ENCODE measurements at places on chromosomes 1 and 21. TPM values are rescaled to one million over a fixed set of nuclear protein-coding genes. Genes with fewer than 3 reads are reported as not detected.

The DRAXIN gene
- not detected for total RNA-seq

DNA sequence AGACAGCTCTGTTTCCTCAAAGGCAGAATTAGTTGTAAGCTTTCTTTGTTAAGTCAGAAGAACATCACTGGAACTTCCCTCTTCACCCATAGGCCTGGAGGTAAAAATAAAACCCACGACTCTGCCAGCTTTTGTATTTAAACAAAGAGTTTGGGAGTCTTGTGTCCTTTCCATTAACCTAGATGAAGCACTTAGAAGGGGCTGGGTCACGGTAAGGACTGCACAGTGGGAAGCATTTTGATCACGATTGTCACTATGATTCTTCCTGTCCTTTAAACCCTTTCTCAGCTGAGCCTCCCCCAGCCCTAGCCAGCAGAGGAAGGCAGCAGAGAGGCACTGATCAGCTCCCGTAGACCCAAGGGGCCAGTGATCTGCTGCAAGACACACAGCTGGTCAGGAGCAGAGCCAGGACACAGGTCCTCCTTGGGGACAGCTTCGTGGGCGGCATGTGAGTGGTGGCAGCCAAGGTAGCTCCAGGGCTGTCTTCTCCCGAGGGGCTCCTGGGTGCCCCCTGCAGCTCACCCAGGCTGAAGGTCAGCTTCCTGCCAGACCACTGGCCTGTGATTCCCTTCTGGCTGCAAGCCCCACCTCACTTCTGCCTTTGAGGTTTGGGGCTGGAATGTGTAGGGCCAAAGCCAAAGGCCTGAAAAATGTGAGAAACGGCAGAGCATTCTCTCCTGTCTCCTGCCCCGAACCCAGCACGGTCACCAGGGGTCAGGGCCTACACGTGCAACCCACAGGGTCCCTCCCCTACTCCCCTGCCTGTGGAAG is 4.0 kb upstream of the LAPTM5 start:
- DNase-seq, result no peak

GRCh38 chr1:107588321-107588720 is 376.7 kb downstream of the VAV3 start:
- DNase-seq, result no peak

- no peak for DNase-seq
Measured at GRCh38 chr1:220642285-220642684, 47.9 kb upstream of the C1orf115 start.

Measured in PC-3 (cell line).